H4 (cell line): ENCODE measurements at places on chromosomes 11 and 22.
A peak's percentile ranks its signal among the peaks of the same experiment; 100 is the strongest.

DNA sequence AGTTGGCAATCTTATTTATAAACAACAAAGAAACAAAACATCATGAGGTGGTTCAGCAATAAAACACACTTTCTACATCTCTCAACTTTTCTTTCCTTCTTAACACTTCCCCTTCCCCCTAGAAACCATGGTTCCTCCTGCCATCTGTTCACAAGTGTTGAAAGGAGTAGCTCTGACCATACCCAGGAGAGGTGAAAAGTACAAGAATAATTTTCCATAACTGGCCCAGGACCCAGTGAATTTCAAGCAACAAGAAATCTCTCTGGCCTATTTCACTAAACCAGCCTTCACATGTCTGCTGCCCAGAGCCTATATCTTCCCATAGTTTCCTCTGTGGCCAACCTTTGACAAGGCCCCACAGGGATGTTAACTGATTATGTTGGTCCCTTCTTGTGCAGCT lies 98.2 kb upstream of the CEP126 start:
- no peak for DNase-seq

GRCh38 chr22:46797355-46797754 lies 34.9 kb downstream of the TBC1D22A start:
- no peak for DNase-seq

DNA sequence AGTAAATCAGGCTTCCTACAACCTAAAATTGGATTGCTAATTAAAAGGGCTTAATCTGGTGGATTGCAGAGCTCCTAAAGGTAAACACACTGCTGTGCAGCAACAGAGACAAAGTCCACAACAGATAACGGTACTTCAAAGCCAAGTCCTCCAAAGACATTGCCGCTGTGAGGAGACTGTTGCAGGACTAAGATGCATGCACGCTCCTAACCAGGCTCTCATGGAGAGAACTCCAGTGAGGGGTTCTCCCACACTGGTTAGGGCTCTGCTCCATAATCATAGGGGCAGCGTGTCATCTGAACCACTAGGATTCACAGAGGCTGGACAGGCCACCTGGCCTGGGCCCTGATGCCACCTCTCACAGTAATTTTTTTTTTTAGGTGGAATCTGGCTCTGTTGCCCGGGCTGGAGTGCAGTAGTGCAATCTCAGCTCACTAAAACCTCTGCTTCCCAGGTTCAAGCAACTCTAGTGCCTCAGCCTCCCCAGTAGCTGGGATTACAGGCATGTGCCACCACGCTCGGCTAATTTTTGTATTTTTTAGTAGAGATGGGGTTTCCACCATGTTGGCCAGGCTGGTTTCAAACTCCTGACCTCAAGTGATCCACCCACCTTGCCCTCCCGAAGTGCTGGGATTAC lies 56.9 kb upstream of the ARFGAP3 start:
- DNase-seq = no peak

GRCh38 chr11:111691741-111692140 lies 74.4 kb downstream of the PPP2R1B start:
- no peak for DNase-seq

DNA sequence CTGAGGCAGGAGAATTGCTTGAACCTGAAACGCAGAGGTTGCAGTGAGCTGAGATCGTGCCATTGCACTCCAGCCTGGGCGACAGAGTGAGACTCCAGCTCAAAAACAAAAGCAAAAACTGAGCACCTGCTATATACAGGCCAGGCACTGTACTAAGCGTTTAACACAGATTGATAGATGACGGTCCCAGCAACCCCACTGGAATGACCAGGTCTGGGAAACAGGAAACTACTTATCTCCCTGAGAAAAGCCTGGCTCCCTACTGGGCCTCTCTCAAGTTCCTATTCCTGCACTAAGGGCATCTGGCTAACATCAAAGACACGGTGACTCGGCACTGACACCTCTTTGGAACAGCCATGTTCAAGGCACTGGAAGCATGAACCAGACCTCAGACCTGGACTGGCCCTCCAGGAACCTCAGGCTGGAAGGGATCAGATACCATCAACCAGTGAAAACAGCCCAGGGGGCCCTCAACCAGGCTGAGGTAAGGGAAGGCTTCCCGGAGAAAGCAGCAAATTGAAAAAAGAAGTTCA lies 16.6 kb downstream of the ARAP1 start:
- DNase-seq = no peak

GRCh38 chr22:42459287-42460063 lies 27.3 kb upstream of the NFAM1 start:
- DNase-seq = no peak

DNA sequence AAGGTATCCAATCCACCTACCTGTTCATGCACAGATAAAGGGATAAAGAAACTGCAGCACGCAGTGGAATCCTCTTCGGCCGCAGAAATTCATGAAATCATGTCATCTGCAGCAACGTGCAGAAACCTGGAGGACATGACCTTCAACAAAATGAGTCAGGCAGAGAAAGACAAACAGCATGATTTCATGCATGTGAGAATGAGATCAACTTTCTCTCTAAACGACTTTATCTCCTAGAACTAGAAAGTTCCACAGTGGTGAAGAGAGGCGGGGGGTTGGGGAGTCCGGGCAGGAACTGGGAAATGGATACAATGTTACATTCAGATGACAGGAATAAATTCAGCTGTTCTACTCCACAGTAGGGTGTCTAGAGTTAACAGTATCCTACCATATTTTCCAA lies 9.9 kb downstream of the RGL4 start:
- no peak for DNase-seq

- no peak for DNase-seq
Observed at GRCh38 chr22:46436595-46437175, 100.7 kb downstream of the CELSR1 start.

DNA sequence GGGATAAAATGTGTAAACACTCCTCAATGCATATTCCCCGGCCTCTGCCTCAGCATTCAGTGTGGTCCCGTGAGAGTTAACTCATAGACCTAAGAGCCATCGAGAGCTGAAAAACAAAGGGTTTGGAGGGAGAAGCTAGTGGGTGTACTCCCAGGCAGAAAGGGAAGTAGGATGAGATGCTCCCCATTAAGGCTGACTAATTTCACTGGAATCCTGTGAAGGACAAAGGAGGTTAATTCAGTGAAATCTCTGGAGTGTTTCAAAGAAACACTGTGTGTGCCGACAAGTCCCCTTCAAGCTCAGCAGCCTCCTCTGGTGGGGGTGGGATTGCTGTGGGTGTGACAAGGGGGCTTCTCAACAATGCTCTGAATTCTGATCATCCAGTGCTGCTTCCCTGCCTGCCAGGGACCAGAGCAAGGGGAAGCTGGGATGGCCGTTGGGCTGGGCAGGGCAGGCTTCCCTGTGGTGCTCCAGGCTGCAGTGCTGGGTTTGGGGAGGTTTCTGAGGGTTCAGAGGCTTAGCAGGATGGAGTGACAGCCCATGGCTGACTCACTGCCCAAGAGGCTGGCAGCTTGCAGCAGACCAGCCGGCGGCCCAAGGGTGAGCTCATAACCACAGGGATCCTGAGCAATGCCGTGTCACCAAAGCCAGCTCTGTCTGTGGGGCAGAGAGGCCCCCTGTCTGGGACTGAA lies 61.4 kb upstream of the BMAL1 start:
- peak; percentile 99 for DNase-seq

DNA sequence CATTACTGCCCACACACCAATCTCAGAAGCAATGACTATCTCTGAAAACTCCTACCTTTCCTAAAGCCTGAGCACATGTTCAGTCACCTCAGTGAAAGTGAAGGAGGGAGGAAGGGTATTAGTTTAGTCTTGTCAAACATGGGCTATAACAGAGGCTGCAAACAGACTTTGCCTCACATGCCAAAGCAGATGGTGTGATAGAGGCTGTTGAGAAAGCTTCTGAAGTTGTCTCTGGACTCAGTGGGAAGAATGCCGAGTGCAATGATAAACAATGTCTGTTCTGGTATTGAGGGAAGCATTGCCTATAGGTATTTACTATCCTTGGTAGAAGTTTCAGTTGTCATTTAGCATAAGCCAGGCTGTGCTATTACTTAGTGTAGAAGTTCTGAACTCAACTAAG lies 314.5 kb upstream of the CCDC90B start:
- DNase-seq = no peak

GRCh38 chr22:27108425-27109114 lies 451.2 kb downstream of the MIAT start:
- no peak for DNase-seq

DNA sequence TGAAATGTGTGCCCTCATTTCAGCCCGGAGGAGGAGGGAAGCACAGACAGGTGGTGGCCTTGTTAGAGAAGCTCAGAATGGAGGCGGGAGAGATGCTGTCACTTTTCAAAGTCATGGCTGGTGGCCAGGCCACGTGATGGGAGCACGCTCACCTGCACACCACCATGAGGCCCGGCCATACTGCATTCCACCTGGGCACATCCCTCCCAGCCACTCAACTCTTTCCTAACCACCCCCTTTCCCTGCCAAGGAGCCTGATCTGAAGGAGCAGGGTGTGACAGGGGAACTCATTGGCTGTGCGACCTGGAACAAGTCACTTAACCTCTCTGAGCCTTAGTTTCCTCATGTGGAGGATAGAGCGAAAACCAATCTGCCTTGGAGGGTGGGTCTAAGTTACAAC lies 364.5 kb downstream of the CTTN start:
- DNase-seq = no peak

GRCh38 chr11:65298655-65299179 lies 15.9 kb upstream of the CDC42EP2 start:
- no peak for DNase-seq

GRCh38 chr22:30453731-30454510 lies 17.9 kb downstream of the SEC14L3 start:
- DNase-seq = no peak

- no peak for DNase-seq
Observed at GRCh38 chr11:126186708-126187529, 24.5 kb downstream of the RPUSD4 start.

DNA sequence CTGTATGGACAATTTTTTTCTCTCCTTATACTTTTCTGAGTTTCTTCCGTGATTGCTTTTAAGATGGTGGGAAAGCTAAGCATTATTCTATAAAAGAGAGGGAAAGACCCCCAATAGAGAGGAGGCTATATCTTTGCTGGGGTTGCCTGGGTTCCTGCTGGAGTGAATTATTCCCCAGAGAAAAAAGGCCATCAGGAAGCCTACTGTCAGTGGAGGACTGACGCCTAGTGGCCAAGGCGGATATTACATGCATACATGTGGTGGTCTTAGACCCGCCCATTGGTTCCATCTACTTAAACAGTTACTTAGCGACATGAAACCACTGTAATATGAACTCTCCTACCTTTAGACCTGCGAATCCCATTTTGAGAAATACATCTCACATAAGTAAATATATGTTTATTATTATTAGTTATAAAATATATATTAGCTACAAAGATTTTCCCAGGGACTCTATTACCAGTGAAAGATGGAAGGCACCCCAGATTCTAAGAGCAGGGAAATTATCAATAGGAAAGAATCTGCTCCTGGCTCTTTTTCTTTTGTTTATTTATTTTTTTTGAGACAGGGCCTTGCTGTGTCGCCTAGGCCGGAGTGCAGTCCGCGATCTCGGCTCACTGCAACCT lies 15.7 kb upstream of the PGA3 start:
- DNase-seq = peak; percentile 71
